Regular cardiac myocyte (primary cell): ENCODE measurements at places on chromosomes 13 and 19. TPM values are rescaled to one million over a fixed set of nuclear protein-coding genes. Genes with fewer than 3 reads are reported as not detected.

Gene BRCA2
- 3.4 and 11.5 TPM in 2 replicates for total RNA-seq

Gene AP1M2
- total RNA-seq, result 2.9 TPM in 1 of 2 replicates, not detected in the other

Gene NANOS3
- total RNA-seq, result not detected in 2 replicates

Gene NCR1
- not detected in 2 replicates for total RNA-seq

Gene SLITRK5
- not detected in 2 replicates for total RNA-seq
